ENCODE measurements at places on chromosomes 5 and 9.
A peak's percentile ranks its signal among the peaks of the same experiment; 100 is the strongest.

DNA sequence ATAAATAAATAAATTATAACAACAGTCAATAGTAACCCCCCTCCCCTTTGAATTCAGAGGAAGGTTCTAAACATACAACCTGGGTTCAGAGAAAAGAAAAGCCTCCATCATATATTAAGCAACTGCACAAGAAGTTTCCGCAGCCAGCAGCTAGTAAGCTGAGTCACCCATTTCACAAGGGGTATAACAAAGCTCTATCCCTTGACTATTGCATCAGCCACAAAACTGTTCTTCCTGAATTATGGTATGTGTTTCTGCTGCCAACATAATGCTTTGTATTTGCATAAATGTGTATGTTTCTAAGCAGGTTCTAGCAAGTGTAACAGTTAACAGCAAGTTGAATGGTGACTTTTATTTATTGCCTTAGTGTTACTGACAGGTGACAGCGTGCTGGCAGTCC is 6.8 kb upstream of the CEP120 start:
- DNase-seq = no peak

- no peak for DNase-seq
Observed at GRCh38 chr5:133147815-133148567, 96.2 kb downstream of the HSPA4 start.

- no peak for DNase-seq
Observed at GRCh38 chr9:26216702-26217101, 538.5 kb upstream of the TUSC1 start.

GRCh38 chr5:159732220-159732619 is 184.1 kb upstream of the ADRA1B start:
- DNase-seq = no peak

GRCh38 chr9:99037769-99038483 is 67.0 kb upstream of the TGFBR1 start:
- DNase-seq = no peak

GRCh38 chr5:80805038-80805437 is 150.3 kb upstream of the DHFR start:
- DNase-seq = no peak

GRCh38 chr5:68148096-68148495 is 67.5 kb upstream of the PIK3R1 start:
- no peak for DNase-seq

DNA sequence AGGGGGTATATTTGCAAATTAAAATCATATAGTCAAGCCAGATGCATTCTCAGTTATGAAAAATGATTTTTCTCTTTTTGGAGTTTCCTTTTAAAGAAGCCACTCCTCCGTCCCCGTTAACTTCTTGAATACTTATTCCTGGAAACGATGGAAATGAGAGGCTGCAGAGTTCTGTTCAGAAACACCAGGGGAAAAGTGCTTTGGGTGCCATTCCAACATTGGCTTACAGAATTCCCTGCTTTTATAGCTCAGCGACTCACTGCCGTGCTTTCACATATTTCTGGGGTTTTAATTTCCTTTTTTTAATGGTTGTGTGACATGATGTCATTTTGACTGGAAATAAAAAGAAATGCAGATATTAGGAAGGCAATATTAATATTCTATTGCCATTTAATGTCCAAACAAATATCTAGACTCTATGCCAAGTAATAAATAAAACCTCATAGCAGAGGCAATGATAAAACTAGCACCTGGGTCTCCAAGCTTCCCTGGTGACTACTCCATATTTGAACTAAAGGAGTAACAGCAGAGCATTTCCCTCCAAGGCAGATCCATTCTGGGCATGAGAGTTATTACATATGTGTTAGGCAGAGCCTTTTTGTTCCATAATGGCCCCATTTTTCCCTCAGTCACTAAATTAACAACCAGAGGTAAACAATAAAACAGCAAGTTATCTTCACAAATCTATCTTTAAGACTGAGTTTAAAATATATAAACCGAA is 363.4 kb downstream of the EBF1 start:
- no peak for DNase-seq

- DNase-seq = peak; percentile 24
Observed at GRCh38 chr9:72203205-72203803, 54.1 kb downstream of the GDA start.

GRCh38 chr9:137077010-137077747 is at the start of gene UAP1L1:
UAP1L1 (plus strand) TSS chr9:137077517; CDS start chr9:137077533, 16 bp downstream.
- no peak for DNase-seq

GRCh38 chr5:59496524-59497134 is 396.9 kb downstream of the PDE4D start:
- DNase-seq = no peak

GRCh38 chr9:137241490-137242268 is 592 bp downstream of the TUBB4B start:
- no peak for DNase-seq

GRCh38 chr5:82222597-82223574 is 55.3 kb downstream of the RPS23 start:
- peak; percentile 39 for DNase-seq

GRCh38 chr9:79352322-79352721 is 219.4 kb upstream of the TLE4 start:
- DNase-seq = no peak

DNA sequence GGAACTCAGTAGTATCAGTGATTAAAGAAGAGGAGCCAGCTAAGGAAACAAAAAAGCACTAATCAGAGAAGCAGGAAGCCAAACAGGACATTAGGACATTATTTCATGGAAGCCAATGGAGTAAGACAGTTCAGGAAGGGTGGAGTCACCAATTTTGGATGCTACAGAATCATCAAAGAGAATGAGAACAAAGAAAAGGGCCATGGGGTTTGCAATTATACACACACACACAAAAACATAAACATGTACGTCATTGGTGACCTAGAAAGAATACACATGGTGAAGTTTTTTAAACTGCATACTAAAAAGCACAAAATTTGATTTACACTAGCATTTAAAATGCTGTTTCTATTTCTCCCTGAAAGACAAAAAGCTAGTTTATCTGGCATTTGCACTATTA is 96.8 kb upstream of the MRPS30 start:
- no peak for DNase-seq

GRCh38 chr5:151083081-151083676 is 2.3 kb upstream of the TNIP1 start:
- no peak for DNase-seq

GRCh38 chr5:1952444-1953099 is 69.8 kb upstream of the IRX4 start:
- no peak for DNase-seq

DNA sequence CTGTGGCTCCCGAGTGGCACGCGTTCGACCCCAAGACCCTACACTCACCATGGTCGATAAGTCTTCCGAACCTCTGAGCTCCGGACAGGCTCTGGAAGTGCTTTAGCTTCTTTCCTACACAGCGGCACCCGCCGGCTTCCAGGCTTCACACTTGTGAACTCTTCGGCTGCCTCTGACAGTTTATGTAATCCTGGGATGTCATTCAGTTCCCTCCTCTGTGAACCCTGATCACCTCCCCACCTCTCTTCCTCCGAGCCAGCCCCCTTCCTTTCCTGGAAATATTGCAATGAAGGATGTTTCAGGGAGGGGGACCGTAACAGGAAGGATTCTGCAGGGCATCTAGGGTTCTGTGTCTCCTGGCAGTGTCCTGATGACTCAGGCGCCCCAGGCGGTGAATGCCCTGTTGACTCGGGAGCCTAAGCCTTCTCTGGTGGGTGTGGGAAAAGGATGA is at the start of gene CD14:
CD14 (minus strand) TSS at position 155 of the 451 bp plus-strand sequence; CDS start at position 51, 104 bp downstream.
- DNase-seq = no peak

DNA sequence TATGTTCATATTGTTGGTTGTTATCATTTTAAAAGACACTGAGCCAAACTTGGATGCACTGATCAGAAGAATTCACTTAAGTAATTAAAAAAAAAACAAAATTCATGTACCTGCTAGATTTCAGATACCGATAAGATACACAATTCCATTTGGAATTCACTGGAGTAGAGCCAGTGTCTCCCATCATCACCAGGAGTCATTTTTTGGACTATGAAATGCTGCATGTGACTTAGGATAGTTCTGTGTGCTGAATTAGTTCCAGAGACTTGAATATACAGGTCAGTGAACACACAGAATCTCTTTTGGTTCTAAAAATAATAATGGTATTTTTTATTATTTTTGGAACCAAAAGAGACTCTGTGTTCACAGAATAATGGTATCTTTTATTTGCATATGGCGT is 482.6 kb upstream of the PIK3R1 start:
- no peak for DNase-seq

GRCh38 chr5:23718564-23718963 is 211.2 kb downstream of the PRDM9 start:
- DNase-seq = no peak

- DNase-seq = no peak
Observed at GRCh38 chr5:67381236-67381880, 184.8 kb upstream of the CD180 start.

DNA sequence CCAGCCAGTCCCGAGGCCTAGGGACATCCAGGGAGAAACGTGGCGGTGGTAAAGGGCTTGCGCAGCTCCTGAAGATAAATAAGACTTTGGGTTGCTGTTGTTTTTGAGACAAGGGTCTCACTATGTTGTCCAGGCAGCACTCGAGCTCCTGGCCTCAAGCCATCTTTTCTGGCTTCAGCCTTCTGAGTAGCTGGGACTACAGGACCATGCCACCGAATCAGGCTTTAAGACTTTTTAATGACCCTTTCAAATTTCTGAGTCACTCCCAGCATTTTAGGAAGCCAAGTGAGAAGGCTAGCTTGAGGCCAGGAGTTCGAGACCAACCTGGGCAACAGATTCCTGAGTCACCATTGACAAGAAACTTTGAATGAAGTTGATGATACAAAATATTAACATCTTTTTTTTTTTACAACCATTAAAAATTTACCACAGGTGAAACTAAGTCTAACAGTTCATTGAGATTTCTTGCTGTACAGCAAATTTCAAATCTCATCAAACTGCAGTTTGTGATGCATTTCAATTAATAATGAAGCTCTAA is 817 bp upstream of the GNE start:
- DNase-seq = no peak

DNA sequence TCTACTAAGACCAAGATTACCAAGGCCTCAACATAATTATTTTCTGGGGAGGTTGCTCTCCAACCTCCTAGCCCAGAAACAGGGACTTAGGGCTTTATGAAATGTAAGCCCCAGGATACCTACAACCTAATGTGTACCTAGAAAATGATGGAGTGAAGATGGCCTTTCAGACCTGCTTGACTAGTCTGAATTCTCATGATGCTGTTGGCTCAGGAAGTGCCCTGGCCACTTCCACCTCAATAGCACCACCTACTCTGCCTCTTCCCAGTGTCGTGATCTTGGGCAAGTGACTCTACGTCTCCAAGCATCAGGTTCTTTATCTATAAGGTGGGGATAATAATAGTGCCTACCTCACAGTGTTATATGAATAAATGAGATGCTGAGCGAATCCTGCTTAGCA is 57.9 kb upstream of the GARNL3 start:
- DNase-seq = no peak

DNA sequence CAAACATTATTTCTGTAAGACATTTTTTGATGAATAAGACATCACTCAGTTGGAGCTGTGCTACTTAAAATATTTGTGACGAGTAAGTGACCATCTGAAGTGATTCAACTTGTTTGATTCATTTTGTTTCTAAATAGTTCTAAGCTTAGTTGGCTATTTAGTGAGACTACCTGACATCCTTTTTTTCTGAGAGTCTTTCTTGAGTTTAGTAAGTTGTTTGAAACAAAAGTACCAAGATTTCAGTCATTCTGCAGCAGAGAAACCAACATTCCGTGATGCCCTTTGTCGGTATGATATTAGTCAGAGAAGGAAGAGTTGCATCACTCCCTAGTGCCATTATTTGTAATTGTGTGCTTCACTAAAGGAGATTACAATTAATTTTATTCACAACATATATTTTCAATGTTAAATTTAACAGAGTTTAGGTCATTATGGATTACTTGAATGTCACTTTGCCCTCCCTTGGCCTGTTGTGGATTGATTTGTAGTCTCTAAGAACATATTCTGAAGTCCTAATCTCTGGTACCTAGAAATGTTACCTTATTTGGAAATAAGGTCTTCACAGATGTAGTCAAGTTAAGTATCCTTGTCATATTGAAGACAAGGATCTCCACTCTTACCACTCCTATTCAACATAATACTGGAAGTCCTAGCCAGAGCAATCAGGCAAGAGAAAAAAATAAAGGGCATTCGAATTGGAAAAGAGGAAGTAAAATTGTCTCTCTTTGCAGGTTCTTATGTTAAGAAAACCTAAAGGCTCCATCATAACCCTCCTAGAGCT is 212.2 kb downstream of the PCSK1 start:
- no peak for DNase-seq

GRCh38 chr9:36151316-36152210 is 15.0 kb downstream of the GLIPR2 start:
- no peak for DNase-seq

DNA sequence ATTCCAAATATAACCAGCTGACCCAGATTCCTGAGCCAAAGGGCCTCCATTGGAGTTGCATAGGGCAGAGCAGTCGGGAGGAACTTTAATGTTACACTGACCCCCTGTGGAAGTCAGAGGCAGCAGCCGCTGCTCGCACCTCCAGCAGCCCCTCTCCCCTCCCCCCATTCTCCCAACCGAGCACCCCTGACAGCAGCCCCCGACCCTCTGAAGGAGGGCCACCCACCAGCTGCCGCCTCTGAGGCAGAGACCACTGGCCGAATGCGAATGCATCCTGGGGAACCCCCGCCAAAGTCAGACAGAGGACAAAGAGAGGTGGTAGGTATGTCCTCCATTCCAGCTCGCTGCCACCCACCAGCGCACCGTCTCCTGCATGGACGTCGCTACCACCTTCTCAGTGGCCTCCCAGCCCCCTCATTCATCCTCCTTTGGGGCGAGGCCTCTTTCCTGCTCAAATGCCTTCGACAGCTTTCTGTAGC is 231.0 kb downstream of the CDK5RAP2 start:
- no peak for DNase-seq

DNA sequence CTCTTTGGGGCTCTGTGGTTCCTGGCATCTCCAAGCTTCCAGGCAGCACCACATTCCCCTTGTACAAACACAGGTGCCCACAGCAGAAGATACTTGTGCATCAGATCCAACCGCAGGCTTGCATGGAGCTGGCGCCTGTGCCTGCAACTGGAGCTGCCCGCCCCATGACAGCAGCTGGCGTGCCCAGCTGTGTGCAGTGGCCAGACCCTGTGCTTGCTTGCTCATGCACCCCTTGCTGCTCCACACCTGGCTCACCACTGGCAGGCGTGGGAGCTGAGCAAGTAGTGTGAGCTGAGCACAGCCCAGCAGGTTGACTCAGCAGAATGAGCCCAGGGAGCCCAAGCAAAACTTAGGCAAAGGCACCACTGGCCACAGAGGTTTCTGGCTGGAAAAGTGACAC is 84.4 kb upstream of the STARD4 start:
- no peak for DNase-seq

DNA sequence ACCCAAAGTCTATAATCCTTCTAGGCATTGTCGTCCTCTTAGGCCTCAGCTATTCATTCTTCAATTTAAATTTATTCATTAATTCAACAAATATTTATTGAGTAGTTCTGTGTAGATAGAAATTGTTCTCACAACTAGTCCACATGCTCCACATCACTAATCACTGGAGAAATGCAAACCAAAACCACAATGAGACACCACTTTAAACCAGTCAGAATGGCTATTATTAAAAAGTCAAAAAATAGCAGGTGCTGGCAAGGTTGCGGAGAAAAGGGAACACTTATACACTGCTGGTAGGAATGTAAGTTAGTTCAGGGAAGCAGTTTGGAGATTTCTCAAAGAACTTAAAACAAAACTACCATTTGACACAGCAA is 51.1 kb upstream of the TNFSF15 start:
- no peak for DNase-seq

- DNase-seq = no peak
Observed at GRCh38 chr9:127336086-127336485, 60.9 kb upstream of the SLC2A8 start.

GRCh38 chr5:76689321-76690036 is 26.4 kb upstream of the F2R start:
- DNase-seq = peak; percentile 84
